CD4-positive, alpha-beta T cell treated with Interleukin-17A for 1 hour (primary cell): ENCODE measurements at places on chromosomes 13 and 19.

DNA sequence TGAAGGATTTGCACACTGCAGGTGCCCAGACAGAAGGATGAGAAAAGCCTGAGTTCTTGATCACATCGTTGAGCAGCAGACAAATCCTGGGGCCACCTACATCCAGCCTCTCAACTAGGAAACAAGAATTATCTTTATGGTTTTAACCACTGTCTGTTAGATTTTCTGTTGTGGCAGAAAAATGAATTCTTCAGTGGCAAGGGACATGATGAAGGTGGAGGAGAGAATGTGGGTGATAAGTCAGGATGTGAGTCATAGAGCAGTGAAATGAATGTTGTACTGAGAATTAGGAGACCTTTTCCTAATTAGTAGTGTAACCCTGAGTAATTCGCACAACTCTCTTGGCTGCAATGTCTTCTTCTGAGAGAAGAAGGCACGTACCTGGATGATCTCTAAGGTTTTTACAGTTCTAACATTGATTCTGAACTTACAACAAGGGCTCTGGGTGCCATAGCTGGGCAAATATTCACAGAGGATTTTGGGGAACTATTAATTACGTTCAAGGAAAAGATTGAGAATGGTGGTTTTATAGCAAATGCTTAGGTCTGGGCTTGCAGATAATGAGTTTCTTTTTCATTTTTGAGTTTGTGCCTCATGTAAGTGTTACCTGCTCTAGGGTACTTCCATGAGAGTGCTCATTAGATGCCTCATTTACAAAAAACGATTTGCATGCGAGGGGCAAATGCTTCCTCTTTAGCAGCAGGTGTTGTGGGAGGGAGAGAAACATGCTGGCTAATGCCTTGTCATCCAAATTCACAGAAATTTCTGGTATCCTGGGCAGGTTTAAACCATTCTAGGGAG is 111.0 kb upstream of the KL start:
- no peak for DNase-seq

- no peak for DNase-seq
Measured at GRCh38 chr19:5837761-5838352, 1.6 kb downstream of the FUT6 start.

GRCh38 chr19:10379880-10380312 is 476 bp downstream of the TYK2 start:
- no peak for DNase-seq

- no peak for DNase-seq
Measured at GRCh38 chr19:49887665-49888509, 8.8 kb downstream of the IL4I1 start.

- no peak for DNase-seq
Measured at GRCh38 chr19:41442473-41443355, at the start of gene ERICH4. ERICH4 (plus strand) TSS chr19:41443156; CDS start chr19:41443170, 14 bp downstream.

DNA sequence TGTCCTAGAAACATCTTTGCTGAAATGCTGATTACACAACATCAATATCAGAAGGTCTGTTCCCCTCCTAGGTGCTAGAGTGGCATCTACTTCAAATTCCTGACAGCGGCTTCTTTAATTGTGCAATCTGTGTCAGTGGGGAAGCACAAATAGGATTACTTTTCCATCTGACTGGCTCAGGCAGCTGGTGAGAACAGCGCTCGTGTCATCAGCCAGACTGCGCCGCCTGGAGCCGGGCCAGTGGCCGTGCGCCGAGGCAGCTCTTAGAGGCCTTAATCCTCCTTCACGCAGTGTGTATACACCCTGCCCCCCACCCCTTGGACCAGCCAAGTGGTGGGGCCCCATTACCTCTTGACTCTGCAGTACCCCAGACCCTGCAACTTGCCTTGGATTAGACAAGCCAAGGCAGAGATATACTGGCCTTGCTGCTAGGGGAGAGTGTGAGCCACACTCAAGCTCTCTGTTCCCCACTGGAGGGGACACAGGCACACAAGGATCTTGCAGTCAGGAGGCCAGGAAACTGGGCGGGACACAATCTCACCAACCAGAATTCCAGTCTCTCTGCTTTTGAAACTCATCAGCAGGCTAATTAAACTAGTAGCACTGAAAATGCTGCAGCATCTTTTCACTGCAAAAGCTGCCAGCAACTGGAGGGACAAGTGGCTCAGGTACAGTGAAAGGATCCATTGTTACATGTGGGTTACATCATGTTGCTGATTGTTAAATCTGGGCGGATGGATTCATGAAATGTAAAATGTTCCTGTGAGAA is 48.9 kb upstream of the EPHX3 start:
- no peak for DNase-seq

GRCh38 chr19:2419754-2420153 is 7.6 kb downstream of the TIMM13 start:
- DNase-seq = no peak

GRCh38 chr13:80778297-80778696 is 437.4 kb upstream of the SPRY2 start:
- no peak for DNase-seq

DNA sequence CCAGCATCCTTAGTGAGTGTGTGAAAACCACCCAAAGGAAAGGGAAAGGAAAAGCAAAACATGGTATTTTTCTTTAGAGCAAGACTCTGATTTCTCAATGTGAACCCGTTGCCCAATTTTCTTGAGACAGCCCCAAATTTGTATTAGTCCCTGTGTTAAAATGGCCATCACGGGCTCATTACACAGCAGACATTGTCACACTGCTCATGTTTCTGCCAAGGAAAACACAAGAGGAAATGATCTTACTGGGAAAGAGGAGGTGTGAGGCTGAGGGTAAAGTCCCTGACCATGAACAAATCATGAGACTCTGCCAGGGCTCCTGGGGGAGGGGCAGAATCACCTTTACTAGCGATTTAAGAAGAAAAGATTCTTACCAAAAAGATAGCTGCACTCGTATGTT is 54.4 kb downstream of the FAM124A start:
- no peak for DNase-seq

DNA sequence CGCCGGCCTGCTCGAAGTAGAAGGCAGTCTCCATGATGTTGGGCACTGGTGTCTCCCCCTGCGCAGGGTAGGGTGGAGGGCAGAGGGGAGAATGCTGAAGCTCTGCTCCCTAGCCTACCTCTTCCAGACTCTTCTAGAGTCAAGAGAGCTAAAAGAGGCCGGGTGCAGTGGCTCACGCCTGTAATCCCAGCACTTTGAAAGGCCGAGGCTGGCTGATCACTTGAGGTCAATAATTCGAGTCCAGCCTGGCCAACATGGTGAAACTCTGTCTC is 10.2 kb downstream of the RSPH6A start:
- no peak for DNase-seq

GRCh38 chr13:43422116-43422515 is 364.7 kb downstream of the ENOX1 start:
- DNase-seq = no peak

DNA sequence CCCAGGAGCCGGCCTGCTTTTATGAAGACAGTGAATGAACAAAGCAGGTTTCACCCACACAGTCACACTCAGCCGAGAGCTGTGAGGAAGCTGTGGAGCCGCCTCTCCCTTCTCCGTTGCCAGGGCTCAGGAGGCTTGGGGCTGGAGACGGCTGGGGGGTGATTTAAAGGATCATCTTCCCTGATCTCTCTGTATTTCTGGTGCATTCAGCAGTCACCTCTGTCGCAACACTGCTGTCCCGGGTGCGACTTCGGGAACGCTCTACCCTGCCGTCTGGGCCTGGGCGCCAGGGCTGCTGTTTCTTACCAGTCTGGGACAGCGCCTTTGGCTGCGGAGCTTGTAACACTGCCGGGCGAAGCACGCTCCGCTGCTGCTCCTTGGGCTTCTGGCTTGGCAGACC is 18.1 kb downstream of the CAPS start:
- no peak for DNase-seq

- DNase-seq = peak; percentile 10
Measured at GRCh38 chr13:34257966-34258365, 440.0 kb downstream of the RFC3 start.
